ENCODE measurements at places on chromosomes 3 and 15.

GRCh38 chr15:52153900-52154895 lies 37.0 kb downstream of the GNB5 start:
- DNase-seq: no peak

- DNase-seq: no peak
These were observed 1.7 kb upstream of the SNRPA1 start for GRCh38 chr15:101296418-101297405.

DNA sequence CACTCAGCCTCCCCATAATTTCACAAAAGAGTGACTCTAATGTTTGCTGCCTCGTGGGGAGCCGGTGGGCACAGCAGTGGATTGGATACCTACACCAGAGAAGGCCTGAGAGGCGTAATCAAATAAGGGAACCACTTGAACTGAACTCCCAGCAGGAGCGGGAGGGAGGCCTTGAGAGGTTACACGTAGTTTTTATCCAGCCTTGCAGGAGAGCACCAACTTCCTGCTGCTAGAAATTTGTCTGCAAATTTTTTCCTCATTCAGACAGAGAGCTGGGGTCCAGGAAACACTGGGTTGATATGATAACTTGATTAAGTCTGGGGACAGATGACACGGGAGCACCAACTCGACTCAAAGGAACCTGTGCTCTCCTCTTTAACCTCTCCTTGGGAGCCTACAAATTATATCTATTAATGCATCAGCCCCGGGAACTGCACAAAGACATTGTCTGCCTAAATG lies 69.8 kb downstream of the HES1 start:
- DNase-seq: no peak

DNA sequence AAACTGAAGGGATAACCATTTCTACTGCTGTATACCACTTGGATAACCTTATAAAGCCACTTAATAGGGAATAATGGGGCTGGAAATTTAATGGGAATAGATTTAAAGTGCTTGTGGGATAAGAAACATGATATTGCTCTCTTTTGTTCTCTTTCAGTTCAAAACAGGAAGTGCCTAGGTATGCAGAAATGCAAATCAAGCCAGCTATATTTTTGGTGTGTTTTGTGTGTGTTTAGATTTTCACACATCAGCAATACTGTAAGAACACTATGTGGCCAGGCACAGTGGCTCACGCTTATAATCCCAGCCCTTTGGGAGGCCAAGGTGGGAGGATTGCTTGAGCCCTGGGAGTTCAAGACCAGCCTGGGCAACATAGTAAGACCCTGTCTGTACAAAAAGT lies 442.3 kb upstream of the TPRG1 start:
- no peak for DNase-seq

- DNase-seq: no peak
These were observed 14.6 kb upstream of the BLOC1S6 start for GRCh38 chr15:45572617-45573016.

GRCh38 chr3:43104660-43105595 lies 951 bp downstream of the POMGNT2 start:
- DNase-seq: peak; percentile 81
